Activated CD4-positive, CD25-positive, alpha-beta regulatory T cell treated with anti-CD3 and anti-CD28 coated beads, Interleukin-2, amount 50 U/mL, for 72 hours (primary cell): ENCODE measurements at places on chromosomes 6 and 20.
A peak's percentile ranks its signal among the peaks of the same experiment; 100 is the strongest.

- no peak for DNase-seq
Measured at GRCh38 chr20:12902992-12903391, 105.8 kb upstream of the SPTLC3 start.

- no peak for DNase-seq
Measured at GRCh38 chr6:5624256-5624655, 362.9 kb downstream of the FARS2 start.

DNA sequence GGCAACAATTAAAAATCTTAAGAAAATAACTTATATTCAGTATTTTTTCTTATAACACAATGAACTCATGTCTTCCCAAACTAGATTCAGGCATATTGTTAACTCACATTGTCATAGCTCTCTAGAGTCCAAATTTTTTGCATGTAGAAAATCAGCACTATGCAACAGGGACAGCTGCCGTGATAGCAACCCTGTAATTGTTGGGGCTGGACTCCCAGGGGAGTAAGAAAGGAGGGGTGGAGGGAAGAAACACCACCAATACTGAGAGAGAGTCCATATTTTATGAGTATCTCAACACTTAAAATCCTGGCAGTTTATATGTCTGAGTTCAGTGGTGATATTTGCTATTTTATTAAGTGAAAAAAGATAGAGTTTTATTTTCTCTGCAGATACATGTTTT is 89.6 kb upstream of the HS3ST5 start:
- DNase-seq, result no peak

- no peak for DNase-seq
Measured at GRCh38 chr6:15148356-15148946, 97.4 kb upstream of the JARID2 start.

GRCh38 chr6:126661646-126662045 is 321.7 kb downstream of the CENPW start:
- no peak for DNase-seq

- no peak for DNase-seq
Measured at GRCh38 chr6:8481727-8482126, 46.4 kb upstream of the SLC35B3 start.

GRCh38 chr6:141744194-141744925 is 388.4 kb upstream of the GJE1 start:
- no peak for DNase-seq

- DNase-seq, result no peak
Measured at GRCh38 chr6:113291751-113292445, 565.2 kb upstream of the MARCKS start.

DNA sequence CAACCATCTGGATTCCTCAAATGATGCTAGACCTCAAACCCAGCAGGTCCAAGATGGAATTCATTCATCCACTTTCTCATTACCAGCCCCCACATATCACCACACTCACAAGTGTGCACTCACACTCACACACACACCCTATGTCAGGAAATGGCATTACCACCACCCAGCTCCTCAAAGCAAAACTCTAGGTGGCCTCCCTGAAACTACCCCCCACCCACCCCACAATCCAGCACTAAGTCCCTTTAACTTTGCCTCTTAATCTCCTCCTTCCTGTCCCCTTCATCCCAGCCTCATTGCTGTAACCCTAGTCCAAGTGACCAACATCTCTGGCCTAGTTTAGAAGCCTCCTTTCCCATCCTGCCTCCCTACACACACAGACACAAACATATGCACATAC is 109.4 kb downstream of the TNFAIP3 start:
- DNase-seq, result no peak

GRCh38 chr20:54208548-54209176 is 775 bp downstream of the PFDN4 start:
- DNase-seq, result no peak

GRCh38 chr6:168608113-168608400 is 167.1 kb downstream of the SMOC2 start:
- DNase-seq, result no peak

GRCh38 chr6:10382322-10382721 is 32.6 kb downstream of the TFAP2A start:
- DNase-seq, result no peak

- DNase-seq, result no peak
Measured at GRCh38 chr6:44575644-44576043, 188.1 kb downstream of the CDC5L start.

GRCh38 chr20:62651285-62652021 is 9.2 kb downstream of the SLCO4A1 start:
- peak; percentile 71 for DNase-seq

- no peak for DNase-seq
Measured at GRCh38 chr6:87393026-87393622, 14.6 kb upstream of the CFAP206 start.

GRCh38 chr20:59361411-59361810 is 61.0 kb downstream of the EDN3 start:
- no peak for DNase-seq

DNA sequence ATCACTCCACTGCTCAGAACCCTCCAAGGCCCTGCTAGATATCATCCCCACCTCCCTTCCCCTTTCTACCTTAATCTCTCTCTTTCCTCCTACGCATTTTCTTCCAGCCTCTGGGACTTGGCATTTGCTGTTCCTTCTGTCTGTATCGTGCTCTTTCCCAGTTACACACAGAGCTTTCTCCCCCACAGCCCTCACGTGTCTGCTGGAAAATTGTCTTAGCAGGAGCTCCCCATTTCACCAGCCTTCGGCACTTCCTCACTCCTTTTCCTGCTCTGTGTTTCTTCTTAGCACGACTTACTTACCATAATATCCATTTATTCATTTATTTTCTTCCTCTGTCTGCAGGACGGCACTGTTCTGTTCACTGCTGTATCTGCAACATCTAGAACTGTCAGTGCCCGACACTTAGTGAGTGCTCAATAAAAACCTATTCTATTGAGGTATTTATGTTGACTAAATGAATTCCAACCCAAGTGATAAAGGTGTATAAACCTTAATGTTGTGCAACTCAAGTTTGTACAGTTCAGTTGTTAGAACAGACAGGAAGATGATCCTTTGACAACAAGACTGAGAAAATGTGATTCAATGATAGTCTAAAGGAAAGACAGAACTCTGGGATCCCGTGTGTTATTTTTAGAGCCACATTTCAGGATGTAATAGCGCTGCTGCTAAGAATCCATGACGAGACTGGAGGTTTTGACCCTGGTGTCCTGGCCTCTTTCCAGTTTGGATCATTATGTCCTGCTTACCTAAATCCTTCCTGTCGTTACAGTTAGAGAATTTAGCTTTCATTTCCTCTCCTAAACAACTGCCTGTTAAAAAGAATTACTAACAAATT is 170.1 kb upstream of the LAMP5 start:
- DNase-seq, result no peak

GRCh38 chr6:99151634-99152346 is 197.7 kb downstream of the FAXC start:
- peak; percentile 32 for DNase-seq

GRCh38 chr20:34875642-34876405 is 588 bp upstream of the ACSS2 start:
- DNase-seq, result no peak

GRCh38 chr6:139868576-139868975 is 494.1 kb upstream of the CITED2 start:
- DNase-seq, result no peak

- DNase-seq, result no peak
Measured at GRCh38 chr6:113202852-113203714, 654.1 kb upstream of the MARCKS start.

DNA sequence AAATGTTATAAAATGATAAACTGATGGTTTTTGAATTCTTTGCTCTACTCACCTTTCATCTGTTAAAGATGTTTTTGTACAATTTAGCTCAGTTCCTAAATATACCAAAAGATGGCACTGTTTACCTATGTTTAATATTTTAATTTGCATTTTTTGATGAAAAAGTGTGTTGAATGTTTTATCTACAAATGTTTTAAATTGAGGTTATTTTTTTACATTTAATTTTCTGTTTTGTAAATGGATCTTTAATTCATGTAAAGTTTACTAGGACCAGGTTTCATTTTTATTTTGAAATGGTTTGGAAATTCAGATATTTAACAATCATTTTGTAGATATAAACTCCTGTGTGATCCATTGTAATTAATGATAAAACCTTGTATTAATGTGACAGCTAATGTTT is 30.0 kb downstream of the CDKAL1 start:
- no peak for DNase-seq

DNA sequence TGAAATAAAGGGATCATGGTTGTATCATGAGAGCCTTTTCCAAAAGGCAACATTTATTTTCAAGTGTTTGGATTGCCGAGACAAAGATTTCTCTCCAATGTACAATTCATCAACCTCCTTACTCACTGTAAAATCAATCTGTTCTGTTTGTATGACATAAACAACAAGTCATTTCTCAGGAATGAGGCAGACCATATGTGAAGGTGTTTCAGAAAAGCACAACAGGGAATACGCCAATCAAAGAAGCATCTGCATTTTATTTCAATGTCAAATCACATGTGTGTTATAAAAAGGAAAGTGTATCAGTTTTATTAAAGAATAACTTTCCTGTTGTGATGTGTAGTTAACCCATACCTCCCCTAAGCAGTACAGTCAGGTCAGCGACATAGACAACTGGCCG is 653.7 kb downstream of the TFAP2A start:
- no peak for DNase-seq

GRCh38 chr6:126167726-126168125 is 172.2 kb upstream of the CENPW start:
- no peak for DNase-seq

DNA sequence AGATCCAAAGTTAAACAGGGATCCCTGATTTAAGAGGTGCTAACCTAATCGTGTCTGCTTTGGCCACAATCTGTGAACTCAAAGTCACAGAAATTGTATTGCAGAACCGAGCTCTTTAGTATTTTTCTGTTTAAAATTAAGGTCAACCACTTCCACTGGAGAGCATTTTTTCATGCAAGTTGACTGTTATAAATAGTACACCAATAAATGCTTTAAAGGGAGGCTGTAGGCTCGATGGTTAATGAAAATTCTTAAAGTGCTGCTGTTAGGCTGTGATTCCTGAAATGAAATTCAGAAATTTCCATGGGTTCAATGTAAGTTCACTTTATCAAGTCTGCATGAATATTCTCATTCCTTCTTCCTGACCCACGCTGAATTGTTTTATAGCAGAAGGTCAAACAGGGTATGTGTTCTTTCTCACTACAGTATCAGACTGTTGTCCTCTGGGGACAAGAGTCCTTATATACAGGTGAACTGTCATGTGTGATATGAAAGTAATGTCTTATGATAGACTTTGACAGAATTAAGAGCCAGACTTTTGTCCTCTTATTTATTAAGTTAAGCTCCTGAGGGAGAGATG is 92.5 kb upstream of the HDGFL1 start:
- no peak for DNase-seq

DNA sequence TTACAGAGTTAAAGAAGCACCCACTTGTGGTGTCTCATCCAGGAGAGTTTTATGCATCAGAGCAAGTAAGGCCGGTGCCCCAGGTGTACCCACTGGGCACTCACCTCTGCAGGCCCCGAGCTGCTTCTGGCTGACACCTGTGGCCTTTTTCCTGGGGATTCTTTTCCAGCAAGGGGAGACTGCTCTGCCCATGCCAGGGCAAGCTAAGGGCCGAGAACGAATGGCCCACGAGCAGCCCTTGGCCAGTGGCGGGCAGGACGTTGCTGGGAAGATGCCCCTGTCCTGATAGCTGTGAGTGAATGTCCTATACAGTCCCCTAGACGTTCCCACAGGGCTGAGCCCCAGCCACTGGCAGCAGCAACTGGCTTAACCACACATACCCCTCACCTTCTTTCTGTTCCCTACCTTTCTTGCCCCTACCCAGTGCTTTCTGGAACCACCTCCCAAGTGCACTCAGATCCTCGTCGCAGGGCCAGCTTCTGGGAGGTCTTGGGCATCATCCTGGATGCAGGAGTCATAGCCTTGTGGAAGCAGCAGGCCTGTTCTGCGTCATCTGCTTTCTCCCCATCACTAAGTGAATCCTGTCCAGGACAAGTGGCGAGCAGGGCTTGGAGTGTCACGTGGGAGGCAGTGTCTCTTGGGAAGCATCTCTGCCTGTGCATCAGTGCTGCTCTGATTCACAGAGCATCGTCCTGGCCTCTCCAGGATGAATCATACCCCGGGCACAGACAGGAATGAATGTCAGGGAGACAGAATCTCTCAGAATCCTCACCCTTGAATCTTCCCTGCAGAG is 32.5 kb downstream of the SYNDIG1 start:
- DNase-seq, result no peak

DNA sequence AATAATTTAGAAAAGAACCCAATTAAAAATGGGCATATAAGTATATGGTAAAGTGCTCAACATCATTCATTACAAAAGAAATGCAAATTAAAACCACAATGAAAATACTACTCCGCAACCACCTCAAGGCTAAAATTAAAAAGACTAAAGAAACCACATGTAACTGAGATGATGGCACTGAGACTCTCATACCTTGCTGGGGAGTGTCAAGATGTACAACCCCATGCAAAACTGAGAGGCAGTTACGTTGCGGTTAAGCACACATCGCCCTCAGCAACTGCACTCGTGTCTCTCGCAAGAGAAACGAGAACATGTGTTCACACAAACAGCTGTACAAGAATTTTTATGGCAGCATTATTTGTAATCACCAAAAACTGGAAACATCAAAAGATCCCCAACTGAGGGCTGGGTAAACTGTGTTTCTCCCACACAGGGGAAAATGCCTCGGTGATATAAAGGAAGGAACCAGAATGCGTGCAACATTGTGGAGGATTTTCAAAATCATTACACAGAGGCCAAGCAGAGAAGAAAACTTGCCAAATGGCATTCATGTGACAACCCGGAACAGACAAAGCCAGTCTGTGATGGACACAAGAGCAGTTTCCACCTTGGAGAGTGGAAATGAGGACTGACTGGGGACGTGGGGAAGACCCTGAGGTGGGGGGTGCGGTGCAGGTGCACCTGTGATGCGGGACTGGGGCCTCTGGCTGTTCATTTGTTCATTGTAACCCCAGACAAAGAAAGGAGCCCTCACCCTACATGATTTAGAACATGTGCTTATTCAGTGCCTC is 144.9 kb downstream of the WDR27 start:
- DNase-seq, result peak; percentile 41

DNA sequence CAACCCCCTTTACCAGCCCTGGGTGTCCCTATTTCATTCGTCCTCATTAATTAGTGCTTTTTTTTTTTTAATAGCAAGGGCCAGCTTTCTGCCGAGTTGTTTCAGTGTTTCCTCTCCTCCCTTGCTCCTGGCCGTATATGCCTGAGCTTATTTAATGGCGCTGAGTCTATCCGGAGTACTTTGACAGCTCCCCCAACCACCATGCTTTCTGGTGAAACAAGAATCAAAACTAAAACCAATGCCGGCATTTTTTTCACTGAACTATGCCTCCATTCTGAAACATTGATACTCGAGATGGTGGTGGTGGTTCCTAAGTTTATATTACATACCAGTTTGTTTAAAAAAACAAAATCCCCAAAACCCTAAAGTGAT is 1.2 kb downstream of the DCBLD1 start:
- no peak for DNase-seq

- DNase-seq, result no peak
Measured at GRCh38 chr6:3269281-3269975, 10.7 kb downstream of the PSMG4 start.
